Fibroblast of skin of scalp (primary cell): ENCODE measurements at places on chromosomes 6 and 20.

DNA sequence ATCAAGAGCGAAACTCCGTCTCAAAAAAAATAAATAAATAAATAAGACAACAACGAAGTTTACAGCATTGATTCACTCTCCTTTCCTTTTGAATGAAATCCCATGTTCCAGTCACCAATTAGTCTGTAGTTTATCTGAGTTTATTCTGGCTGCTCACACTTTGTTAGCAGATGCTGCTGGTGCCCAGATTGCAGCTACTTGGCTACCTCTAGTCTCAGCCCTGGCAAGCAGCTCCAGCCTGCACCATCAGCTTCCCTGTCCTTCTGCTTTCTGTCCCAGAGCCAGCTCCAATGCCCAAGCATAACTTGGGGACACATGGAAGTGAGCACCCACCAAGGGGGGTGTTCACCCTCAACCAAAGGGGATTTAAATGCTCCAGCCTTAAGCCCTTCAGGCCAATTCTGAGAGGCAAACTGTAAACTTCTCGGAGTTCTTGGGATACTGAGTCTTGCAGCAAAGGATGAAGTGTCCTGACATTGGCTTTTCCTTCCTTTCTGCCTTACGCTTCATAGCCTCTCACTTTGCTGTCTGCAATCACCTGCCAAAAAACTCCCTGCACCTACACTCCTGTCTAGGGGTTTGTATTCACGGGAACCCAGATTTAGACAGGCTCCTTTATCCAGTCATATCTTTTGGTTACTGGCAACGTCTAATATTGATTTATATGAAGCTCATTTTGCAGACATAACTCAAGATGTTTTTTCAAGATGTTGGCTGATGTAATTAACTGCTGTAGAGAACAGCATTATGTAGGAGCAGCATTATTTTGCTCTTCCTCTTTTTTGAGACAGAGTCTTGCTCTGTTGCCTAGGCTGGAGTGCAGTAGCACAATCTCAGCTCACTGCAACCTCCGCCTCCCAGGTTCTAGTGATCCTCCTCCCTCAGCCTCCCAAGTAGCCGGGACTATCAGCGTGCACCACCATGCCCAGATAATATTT, 9.8 kb upstream of the TASP1 start:
- DNase-seq: no peak

DNA sequence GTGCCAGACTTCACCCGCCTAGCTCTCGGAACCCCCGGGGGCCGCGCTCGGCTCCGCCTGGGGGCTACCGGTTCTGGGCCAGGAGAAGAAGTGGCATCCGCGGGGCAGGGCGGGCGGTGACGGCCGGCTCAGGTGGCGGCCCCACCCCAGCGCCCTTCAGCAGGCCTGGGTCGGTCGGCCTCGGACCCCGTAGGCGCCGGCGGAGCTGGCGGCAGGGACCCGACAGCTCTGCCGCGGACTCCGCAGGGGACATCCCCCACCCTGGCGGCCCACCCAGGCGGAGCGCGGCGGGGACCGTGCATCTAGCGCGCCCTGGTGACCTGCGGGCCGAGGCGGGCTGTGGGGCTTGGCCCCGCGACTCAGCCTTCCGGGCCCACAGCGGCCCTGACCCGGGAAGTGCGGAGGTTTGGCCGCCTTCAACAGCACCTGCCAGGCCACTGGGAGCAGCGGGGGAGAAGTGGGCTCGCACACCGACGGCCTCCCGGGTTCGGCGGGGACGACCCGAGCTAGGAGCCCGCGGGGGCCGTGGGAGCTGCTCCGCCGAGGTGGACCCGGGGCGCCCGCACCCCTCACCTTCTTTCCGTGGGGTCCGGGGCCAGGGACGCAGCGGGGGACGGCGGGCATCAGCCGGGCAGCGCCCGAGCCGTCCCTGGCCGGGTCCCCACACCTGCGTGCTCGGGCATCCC, 87.1 kb downstream of the TMEM242 start:
- DNase-seq: no peak

GRCh38 chr20:62980970-62981369, 25.8 kb downstream of the BHLHE23 start:
- no peak for DNase-seq

DNA sequence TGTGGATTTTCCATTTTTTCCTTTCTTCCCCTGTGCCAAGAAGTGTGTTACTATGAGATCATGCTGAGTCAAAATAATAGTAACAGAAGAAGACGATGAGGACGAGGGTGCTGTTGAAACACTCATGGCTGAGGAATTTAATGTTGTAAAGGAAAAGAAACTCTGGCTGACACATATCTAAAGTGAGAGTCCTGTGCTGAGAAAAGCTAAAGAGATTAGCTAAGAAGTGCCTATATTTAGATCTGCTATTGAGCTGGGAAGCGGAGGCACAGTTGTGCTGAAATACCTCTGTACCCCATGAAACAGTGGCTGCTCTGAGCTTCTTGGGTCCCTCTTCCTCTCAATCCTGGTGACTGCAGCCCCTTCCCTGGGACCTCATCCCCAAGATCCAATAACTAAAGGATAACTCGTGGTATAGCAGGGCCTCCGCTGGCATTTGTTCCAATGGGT, 1.1 kb upstream of the SYTL3 start:
- peak; percentile 93 for DNase-seq
